Skeletal muscle cell (primary cell): ENCODE measurements at places on chromosomes 13 and 19.

- no peak for DNase-seq
Observed at GRCh38 chr19:49065905-49066512, 1.4 kb upstream of the NTF4 start.

DNA sequence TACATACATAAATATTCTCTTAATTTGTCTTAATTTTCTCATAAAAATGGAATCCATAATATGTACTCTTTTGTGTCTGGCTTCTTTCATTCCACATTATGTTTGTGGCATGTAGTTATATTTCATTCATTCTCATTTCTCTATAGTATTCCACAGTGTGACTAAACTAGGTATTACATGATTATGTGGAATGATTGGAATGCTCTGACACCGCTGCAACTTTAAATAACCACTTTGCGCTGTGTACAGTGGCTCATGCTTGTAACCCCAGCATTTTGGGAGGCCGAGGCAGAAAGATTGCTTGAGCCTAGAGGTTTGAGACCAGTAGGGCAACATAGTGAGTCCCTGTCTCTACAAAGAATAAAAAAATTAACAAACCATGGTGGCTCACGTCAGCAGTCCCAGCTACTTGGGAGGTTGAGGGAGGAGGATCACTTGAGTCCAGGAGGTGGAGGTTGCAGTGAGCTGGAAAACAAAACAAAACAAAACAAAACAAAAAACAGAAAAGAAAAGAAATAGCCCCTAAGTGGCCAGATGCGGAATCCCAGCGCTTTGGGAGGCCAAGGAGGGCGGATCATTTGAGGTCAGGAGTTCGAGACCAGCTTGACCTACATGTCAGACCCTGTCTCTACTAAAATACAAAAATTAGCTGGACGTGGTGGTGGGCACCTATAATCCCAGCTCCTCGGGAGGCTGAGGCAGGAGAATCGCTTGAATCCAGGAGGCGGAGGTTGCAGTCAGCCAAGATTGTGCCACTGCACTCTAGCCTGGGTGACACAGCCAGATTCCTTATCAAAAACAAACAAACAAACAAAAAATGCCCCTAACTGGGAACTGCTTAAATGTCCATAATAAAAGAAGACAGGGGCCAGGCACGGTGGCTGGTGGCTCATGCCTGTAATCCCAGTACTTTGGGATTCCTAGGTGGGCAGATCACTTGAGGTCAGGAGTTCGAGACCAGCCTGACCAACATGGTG, 8.0 kb upstream of the SAE1 start:
- no peak for DNase-seq

DNA sequence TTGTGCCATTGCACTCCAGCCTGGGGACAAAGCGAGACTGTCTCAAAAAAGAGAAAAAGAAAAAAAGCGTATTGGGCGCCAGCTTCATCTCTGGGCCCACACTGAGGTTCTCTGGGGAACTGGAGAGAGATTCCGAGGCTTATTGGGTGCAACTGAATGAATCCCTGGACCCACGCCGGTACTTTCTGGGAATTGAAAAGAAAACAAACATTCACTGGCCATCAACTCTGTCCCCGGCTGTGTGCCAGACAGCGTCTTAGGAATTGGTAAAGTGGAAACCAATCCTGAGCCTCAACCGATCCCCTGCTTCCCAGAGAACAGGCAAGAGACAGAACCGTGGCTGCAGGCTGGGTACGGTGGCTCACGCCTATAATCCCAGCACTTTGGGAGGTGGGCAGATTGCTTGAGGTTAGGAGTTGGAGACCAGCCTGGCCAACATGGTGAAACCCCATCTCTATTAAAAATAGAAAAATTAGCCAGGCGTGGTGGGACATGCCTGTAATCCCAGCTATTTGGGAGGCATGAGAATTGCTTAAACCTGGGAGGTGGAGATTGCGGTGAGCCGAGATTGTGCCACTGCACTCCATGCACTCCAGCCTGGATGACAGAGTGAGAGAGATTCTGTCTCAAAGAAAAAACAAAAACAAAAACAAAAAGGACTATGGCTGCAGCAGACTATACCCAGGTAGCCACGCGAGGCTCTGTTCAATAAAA, 8.6 kb downstream of the ANO8 start:
- no peak for DNase-seq

DNA sequence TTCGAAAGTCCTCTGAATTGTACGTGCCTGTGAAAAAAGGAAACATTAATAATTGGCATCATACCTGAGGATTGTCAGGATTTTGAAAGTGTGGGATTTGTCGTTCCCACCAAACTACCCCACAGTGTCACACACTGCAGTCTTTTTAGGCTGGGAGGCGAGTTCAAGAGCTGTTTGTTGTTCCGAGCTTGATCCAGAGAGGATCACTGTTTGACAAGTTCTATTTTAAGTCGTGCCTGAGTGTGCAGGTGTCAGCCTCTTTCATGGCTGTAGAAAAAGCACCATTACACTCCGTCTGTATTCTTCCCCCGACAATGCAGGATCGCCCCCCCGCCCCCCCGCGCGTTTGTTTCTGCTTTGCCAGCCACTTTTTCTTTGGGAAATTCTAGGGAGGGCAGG, 635 bp upstream of the NBEA start:
- DNase-seq = no peak

- DNase-seq = no peak
Observed at GRCh38 chr13:39374741-39375189, 228.2 kb downstream of the LHFPL6 start.

DNA sequence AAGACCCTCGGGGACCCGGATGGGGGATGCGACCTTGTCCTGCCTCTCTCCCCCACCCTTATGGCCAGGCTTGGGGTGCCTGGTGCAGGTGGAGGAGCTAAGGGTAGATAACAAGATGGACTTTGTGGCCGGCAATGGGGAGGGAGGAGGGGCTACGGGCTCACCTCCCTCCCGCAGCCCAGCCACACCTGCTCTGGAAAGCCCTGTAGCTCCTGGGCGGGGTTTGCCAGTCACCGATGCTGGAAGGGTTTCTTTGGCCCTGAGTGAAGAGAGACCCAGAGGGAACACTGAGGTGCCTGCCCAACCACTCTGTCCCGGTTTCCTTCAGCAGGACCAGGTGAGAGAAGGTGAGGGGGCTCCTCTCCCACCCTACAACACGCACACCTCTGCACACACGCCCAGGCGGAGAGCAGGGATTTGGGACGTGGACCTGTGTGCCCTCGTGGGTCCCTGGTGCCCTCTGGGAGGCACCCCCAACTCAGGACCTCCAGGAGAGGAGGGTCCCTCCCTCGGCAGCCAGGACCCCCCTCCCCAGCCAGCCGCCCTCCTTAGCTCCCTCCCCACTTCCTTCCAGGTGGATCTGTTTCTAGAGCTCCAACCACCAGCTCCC, at the start of gene FUT2:
TSS of gene FUT2 (plus strand) at position 229 of the 610 bp plus-strand sequence. CDS start 6,986 bp downstream, outside the sequence.
- DNase-seq = no peak
